ENCODE measurements at places on chromosomes 1 and 21.

- DNase-seq = no peak
Observed at GRCh38 chr1:83097715-83098114, 901.2 kb downstream of the TTLL7 start.

DNA sequence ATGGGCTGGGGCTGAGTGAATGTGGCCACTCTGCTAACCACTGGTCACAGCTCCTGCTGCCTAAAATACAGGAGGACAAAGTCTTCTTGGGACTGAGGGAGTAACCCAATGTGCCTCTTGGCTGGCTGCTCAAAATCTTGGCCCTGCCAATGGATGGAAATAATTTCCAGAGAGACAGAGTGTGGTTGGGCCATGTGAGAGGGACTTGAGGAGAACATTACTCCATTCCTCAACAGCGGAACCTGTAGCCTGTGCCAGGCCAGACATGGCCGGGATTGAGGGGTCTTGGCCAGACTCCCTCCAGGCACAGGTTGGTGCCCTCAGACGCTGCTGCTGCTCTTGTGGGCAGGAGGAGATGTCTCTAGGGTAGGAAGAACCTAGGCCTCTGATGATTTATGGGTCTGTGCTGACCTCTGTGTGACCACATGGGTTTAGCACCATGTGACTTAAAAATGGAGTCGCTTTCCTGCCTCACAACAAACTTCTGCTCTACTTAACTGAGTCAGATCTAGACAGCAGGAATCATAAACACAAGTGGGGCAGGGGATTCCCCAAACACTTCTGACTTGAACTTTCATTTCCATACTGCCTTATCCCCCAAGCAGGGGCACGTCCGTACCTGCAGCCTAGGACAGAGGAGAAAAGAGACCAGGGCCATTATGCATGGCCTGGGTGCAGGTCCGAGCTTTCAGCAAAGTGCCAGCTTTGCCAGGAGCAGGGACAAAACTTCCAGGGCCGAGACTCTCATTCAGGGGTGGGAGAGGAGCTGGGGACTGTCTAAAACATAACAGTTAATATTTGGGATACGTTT, 79.2 kb downstream of the CD34 start:
- DNase-seq = peak; percentile 92

DNA sequence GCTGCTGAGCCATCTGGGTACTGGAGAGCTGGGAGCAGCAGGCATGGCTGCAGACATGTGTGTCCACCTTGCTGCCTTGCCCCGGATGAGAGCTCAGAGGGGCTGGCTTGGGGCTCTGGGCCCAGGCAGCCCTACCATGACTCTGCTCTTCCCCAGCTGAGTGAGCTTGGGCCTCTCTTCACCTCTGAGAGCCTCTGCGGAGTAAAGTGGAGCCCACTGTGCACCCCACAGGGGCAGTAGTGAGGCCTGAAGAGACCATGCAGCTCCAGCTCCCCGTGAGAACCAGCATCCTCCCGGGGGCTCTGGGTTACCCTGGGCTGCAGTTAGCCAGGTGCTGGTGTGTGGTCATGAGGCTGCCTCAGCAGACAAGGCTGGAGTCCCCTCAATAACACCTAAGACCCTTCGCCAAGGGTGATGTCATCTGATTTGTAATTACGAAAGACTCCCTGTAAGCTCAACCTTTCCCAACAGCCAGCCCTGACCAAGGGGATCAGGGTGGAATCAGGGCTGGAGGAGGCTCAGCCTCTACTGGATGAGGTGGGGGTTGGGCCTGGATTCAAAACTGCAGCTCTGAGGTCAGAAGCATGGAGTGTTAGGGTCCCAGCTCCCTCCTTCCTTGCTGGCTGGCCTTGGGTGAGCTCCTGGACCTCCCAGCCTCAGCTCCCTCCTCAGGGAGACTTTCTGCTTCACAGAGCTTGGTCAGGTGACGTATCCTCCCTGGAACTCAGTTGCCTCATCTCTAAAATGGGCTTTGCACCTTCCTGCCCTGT, 308.0 kb downstream of the MATN1 start:
- DNase-seq = no peak

DNA sequence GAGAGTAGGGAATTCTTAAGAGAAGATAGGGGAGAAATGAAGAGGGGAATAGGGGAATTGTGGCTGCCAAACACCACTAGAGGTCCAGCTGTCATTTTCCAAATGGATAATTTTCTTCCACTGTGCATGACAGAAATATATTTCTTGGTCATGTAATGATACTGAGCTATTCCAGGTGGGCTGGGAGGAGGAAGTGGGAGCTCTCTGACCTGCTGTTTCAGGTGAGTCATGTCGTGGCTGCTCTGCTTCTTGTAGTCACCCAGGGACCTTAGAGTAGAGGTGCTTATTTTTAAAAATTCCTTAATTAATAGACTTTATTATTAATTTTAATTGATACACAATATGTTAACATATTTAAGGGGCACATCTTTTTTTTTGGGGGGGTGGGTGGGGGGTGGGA, 11.9 kb downstream of the PDE4B start:
- no peak for DNase-seq

DNA sequence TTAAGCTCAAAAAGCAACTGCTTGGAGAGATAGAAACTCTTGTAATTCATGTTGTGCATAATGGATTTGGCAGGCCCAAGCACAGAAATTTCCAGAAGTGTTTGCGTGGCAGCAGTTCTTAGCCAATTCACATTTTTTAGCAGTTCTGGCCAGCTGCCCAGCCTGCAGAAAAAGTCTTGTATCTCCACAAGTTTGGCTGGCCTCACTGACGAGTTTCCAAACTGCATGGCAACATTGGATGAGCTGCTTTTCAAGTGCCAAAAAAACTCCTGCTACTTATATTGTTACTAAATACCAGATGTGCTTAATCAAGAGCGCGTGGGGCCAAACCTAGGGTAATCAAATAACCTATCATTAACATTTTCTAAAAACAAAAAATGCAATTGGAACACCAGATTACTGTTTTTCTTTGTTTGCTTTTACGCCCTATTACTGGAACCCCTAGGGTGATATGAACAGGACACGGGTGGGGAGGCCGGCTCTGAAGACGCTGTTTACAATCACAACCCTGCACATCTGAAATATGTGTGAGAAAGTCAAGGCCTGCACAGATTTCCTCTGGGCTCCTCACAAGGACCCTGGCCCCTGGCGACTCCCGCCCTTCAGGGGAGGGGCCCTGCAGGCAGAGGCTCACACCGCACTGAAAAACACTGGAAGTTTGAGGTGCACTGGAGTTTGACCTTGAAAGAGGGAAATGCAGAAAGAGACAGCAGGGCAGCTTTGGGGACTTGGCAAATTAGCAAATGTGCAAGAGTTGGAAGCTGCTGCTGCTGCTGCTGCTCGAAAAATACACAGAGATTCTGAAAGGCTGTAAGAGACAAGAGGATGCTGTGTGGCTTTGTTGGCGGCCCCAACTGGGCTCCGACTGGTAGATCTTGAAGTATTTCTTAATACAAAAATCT, 55.2 kb upstream of the TARBP1 start:
- no peak for DNase-seq

GRCh38 chr1:195876792-195877191, 731.4 kb downstream of the KCNT2 start:
- DNase-seq = no peak

GRCh38 chr1:82598812-82599211, 798.1 kb downstream of the ADGRL2 start:
- DNase-seq = no peak

DNA sequence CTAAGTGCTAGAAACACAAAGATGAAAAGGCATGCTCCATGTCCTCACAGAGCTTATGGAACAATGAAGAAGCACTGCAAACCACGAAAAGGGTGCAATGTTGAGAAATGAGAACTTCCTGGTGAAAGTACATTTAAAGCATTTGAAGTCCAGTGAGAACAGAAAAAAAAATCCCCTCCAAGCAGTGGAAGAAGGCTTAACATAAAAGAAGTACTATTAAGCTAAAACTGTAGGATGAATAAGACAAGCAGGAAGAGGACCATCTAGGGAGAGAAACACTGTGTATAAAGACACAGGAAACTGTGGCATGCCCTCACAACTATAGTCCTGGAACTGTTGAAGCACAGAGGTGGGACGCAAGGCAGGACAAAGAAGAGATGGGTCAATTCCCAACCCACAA, 10.0 kb downstream of the TP53BP2 start:
- DNase-seq = no peak

DNA sequence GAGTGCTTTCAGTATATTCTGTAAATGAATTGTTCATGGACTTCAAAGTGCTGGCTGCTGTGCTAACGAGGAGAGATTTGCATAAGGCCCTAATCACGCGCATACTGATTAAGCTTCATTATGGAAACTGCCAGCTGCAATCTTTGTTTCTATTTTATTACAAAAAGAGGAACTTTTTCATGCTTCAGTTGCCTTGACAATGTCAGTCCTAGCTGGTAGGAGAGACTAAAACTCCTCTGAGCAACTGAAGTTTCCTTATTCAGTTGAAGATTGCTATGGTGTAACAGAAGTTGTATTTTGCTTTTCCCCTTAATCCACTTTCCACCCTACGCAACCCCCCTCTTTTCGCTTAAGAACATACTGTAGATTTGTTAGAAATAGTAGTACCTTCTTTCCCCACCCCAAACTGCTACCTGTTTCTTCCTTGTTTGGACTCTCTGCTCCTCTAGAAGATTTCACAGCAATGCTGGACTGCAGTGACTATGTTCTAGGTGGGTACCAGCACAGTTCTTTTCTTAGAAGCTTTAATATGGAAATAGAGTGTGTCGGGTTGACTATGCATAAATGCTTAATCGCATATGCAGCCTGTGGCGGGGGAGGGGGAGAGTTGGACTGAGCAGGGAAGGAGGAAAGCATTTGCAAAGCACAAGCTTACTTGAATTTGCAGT, 108.3 kb downstream of the POU2F1 start:
- peak; percentile 82 for DNase-seq

DNA sequence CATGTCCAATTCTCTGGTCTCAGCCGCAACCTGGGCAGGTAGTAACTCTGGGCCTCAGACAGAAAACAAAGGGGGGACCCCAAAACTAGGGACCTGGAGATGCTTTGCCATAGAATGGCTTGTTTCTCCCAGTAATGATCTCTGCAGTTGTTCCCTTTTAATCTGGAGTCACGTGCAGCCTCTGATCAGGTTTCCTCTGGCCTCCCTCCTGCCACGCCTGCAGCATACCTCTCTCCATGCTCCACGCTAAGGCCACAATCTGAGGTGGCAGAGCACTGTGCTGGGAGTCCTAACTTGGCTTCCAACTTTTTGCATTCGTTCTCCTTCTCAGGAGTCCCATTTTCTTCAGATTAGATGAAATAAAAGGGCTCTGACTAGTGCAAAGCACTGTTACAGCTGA, 1.9 kb downstream of the PABPC4 start:
- no peak for DNase-seq

GRCh38 chr1:177256153-177257075, 85.7 kb downstream of the BRINP2 start:
- DNase-seq = peak; percentile 58

DNA sequence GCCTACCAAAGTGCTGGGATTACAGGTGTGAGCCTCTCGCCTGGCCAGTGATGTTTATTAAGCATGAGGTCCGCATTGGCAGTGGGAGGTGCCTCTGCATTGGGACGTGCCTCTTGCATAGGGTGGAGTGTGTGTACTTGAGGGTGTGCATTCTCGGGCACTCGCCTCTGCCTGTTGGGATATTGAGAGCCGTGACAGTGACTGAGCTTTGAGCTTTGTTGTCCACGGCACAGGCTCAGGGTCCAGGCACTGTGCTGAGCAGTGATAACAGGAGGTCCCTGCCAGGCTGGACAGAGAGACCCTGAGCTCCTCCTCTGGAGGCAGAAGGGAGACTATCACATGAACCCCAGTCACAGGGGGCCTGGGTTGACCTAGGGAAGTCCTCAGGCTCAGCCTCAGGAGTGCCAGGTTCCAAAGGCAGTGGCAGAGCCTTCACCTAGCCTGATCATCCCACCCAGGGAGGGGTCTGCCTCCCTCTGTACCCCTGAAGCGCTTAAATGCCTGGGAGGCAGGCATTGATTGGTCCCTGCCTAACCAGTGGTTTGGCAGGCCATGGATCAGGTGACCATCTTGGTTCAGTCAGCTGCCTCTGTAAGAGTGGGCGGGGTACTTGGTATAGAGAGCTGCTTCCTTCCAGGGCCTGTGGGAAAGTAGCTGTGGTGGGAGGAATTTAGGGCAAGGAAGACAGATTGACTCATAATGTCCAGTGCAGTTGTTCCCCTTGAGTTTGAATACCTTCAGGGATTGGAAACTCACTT, 213.8 kb upstream of the TMEM51 start:
- DNase-seq = no peak

DNA sequence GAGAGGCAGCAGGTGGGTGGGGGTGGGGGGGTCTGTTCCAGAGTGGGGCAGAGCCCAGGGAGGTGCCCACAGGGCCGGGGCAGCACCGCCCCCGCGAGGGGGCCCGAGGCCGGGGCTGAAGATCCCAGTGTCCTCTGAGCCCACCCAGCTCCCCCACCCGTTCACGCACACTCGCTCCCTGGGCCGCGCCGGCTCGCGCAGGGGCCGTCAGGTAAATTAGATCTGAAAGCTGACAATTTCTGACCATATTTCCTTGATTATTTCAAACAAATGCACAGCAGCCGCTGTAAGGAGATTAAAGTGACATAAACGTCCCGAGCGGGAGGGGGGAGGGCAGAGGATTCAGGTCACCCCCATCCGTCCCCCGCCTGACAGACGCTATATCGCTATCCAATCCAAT, 118.0 kb downstream of the CASZ1 start:
- DNase-seq = no peak

- no peak for DNase-seq
Observed at GRCh38 chr1:8736927-8737326, 80.5 kb downstream of the RERE start.

DNA sequence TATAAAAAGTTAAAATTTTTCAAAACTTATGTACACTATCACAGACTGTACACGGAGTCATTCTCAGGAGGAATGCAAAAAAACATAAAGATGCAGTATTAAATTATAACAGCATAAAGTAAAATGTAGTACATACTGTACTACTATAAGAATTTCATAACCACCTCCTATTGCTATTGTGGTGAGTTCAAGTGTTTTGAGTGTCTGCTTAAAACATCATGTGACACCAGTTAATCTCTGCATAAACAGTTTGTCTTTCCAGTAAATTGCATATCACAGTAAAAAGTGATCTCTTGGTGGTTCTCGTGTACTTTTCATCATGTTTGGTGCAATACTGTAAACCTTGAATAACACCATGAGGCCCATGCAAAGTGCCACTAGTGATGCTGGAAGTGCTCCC, 45.2 kb downstream of the SDCCAG8 start:
- no peak for DNase-seq

- peak; percentile 25 for DNase-seq
Observed at GRCh38 chr1:200380589-200381021, 29.2 kb downstream of the ZNF281 start.

Measured in GM12865 (cell line).